Stimulated activated naive CD8-positive, alpha-beta T cell treated with anti-CD3 and anti-CD28 coated beads, Interleukin-15, amount 100 ng/mL, for 72 hours (primary cell): ENCODE measurements at places on chromosomes 12 and 14.

GRCh38 chr12:98869886-98870503, 224.9 kb downstream of the APAF1 start:
- DNase-seq, result no peak

DNA sequence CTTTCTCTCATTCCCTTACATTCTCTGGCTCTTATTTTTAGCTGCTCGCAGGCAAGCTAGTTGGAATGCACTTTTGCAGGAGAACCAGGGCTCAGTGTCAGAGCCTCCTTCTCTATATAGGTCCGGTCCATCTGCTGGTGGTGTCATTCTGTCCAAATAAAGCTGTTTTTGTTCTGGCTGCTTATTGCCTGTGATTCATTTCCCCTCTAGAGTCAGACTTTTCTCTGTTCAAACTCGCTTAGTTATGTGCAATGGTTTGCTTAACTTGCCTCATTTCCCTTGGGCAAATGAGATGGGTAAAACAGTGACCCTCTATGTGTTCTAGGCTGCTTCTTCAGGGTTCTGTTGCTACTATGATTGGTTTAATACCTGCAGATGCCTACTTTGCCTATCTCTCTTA, 2.9 kb downstream of the SMARCD1 start:
- DNase-seq, result no peak

- DNase-seq, result no peak
Observed at GRCh38 chr12:69998011-69998410, 173.0 kb downstream of the MYRFL start.

DNA sequence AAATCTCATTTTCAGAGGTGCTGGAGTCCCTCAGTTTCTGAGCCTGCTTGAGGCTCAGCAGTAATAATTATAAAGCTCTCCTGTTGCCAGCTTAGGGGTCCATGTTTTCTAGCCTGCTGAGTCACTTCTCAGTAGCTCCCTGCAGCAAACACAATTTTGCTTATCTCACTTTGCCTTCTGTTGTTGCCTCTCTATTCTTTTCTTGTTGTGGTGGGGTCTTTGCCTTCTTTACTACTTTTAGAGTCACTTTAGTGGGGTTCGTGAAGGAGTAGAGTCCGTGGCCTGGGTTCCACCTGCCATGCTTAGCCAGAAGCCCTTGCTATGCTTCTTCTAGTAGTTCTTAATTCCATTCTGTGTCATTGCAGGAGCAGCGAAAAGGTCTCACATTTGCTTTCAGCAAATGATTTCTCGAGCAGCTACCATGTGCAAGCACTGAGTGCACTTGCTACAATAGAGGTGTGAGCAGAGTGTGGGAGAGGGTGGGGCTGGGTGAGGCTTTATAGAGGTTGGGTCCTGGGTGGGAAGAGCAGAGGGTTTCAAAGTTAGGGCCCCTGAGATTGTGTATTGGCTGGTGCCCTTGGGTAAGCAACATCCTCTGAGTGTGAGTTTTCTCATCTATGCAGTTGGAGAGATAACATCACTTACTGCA, 114.3 kb downstream of the ADCK1 start:
- DNase-seq, result no peak

GRCh38 chr12:64663015-64663414, 52.7 kb downstream of the RASSF3 start:
- no peak for DNase-seq

DNA sequence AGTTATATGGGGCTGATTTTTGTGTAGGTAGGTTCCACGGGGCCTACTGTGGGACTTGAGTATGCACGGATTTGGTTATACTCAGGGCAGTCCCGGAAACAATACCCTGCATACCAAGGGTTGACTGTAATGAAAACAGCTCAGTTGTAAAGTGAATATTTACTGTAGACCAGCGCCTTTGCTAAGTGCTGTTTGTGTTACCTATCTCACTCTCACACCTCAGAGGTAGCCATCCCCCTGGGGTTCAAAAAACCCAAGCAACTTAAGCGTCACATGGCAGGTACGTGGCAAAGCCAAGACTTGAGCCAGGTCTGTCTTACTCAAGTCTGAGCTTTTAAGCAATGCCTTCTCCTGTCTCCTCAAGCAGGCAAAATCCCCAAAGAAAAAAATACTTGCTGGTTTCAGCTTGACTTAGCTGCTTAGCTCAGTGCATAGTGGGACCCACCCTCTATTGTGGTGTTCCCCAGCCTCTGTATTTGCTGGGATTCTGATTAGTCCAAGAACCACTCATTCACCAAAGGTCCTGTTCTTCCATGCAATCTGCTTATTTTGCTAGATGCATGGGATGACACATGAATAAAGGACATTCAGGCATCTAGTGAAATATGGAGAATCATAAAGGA, 34.2 kb upstream of the STRN3 start:
- no peak for DNase-seq

- no peak for DNase-seq
Observed at GRCh38 chr14:56210571-56210970, 92.4 kb downstream of the PELI2 start.

- DNase-seq, result no peak
Observed at GRCh38 chr14:28653521-28653920, 113.1 kb upstream of the FOXG1 start.

GRCh38 chr12:127690161-127690560, 576.8 kb upstream of the TMEM132C start:
- DNase-seq, result no peak
